Tongue (tissue), 3 donors: ENCODE measurements at places on chromosomes 1 and 21. TPM values are rescaled to one million over a fixed set of nuclear protein-coding genes. Genes with fewer than 3 reads are reported as not detected.

Gene GBP4
- total RNA-seq = 4.1 TPM

Gene TNNI3K
- 2.7 TPM for total RNA-seq

Gene ETNK2
- total RNA-seq = 14.7 TPM

Gene RIMS3
- total RNA-seq = 1.7 TPM

Gene NUP210L
- total RNA-seq = 0.21 TPM

Gene MYBPH
- total RNA-seq = 37.5 TPM

Gene C1orf53
- total RNA-seq = not detected

Gene HES3
- not detected for total RNA-seq
